NCI-H1930 (cell line): ENCODE measurements at places on chromosomes 5 and 9.
A peak's percentile ranks its signal among the peaks of the same experiment; 100 is the strongest.

DNA sequence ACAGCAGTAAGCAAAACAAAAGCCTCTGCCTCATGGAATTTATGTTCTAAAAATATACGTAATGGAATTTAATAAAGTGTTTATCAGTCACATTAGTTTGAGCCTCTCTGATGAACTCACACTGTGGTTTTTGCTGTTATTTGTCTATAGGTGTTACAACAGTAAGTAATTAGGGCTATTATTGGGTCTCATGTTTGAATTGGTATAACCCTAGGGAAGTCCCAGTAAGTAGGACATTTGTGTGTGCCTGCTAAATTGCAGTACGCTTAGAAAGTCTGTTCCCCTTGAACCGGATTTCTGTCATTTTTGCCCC, 197.6 kb downstream of the NR3C1 start:
- DNase-seq: no peak

DNA sequence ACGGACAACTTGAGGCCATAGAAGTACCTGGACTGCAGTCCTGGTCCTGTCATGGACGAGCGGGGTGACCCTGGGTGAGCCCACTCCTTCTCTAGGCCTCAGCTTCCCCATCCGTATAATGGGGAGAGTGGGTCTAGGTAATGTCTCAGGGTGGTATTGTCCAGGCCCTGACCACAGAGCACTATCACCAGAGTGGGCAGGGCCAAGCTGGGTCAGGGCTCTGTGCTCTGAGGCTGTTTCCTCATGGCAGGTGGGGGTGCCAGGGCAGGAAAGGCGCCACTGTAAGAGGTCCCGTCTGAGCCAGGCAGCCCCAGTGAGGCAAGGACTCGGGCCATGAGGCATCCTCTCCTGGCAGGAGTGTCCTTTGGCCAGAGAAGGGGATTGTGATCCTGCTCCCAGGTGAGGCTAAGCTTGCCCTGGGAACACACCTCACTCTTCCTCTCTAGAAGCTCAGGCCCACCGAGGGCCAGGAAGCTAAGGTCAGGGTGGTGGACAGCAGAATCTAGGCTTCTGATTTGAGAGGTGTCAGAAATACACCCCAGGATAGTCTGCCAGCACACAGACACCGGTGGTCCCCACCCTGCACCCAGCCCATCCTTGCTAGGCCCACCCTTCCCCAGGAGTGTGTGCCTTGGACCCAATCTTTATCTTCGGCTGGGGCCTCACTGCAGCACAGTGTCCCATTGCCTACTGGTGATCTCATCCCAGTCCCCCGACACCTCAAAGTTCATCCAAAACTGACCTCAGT, 1.5 kb upstream of the MYOZ3 start:
- DNase-seq: no peak

GRCh38 chr5:67488885-67489284, 292.3 kb upstream of the CD180 start:
- no peak for DNase-seq

DNA sequence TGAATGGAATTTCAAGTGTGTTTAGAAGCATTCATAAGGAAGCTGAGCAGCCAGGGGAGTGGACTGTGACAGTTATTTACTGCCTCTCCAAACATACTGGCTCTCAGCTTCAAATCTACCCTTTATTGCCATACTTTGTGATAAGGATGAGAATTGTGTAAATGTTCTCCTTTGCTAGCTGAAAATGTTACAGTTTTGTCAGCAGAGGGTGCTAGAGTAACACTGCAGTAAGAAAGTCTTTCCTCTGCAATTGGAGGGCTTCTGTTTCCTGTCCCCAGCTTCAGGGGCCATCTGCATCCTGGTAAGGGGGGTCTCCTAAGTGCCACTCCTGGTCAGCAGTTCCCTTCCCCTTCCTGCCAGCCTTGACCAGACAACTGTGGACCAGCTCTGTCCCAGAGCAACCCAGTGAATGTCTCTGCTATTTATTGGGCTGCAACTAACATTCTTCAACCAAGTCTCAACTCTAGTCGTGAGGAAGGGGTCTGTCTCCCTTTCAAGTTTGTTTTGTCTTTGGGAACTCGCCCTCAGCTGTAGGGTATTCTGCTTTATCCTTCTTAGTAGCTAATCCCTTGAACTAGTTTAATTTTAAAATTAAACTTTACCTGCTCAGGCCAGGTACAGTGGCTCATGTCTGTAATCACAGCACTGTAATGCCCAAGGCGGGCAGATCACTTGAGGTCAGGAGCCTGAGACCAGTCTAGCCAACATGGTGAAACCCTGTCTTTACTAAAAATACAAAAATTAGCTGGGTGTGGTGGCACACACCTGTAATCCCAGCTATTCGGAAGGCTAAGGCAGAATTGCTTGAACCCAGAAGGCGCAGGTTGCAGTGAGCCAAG, 45.3 kb downstream of the RAPGEF6 start:
- no peak for DNase-seq

DNA sequence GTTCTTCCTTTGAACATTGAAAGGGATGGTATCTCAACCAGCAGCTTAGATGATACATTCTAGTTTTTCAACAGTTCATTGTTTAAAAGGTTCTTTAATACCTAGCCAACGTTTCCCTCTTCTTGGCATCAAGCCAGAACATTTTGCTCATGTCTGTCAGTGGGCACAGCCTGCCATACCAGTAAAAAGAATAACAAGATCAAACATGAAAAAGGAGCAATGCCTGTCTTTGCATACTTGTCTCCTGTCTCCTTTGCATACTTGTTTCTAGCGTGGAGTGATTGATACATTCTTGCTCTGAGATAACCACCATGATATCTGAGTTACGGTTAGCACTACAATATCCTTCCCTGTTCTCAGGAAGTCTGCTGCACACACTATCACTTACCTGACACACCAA, 248.6 kb upstream of the DAPK1 start:
- no peak for DNase-seq

DNA sequence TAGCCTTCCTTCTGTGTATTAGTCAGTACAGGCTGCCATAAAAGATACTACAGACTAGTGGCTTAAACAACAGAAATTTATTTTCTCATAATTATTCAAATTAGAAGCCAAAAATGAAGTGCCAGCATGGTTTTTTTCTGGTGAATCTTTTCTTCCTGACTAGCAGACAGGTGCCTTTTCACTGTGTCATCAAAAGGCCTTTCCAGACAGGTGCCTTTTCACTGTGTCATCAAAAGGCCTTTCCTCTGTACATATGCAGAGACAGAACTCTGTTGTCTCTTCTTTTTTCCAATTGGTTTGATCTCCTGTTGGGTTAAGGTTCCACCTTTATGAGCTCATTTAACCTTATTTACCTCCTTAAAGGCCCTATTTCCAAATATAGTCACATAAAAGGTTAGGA, 599.9 kb downstream of the ISL1 start:
- DNase-seq: no peak

- DNase-seq: no peak
Measured at GRCh38 chr9:91953718-91954117, 3.7 kb upstream of the ROR2 start.

GRCh38 chr5:173474881-173475287, 141.6 kb downstream of the BOD1 start:
- no peak for DNase-seq

DNA sequence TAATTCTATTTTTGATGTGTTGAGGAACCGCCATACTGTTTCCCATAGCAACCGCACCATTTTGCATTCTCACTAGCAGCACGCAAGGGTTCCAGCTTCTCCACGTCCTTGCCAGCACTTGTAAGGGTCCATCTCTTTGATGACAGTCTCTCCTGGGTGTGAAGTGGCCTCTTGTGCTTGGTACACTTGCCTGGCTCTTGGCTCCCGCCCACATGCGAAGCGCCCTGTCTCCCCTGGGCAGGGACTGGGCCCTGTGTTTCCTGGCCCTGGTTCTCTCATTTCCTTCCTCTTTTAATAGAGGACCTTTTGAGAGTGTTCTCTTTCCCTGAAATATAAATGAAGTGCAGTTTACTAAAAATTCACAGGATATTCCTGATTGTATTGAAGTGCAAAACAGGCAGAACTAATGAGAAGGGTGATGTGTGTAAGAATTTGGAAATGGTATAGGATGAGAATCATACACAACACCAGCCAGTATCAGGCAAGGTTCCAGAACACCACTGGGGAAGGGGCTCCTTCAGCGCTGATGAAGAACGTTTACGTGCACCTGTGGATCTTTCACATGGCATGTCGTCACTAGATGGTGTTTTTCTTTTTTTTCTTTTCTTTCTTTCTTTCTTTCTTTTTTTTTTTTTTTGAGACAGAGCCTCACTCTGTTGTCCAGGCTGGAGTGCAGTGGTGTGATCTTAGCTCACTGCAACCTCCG, 73.0 kb downstream of the EHMT1 start:
- no peak for DNase-seq

DNA sequence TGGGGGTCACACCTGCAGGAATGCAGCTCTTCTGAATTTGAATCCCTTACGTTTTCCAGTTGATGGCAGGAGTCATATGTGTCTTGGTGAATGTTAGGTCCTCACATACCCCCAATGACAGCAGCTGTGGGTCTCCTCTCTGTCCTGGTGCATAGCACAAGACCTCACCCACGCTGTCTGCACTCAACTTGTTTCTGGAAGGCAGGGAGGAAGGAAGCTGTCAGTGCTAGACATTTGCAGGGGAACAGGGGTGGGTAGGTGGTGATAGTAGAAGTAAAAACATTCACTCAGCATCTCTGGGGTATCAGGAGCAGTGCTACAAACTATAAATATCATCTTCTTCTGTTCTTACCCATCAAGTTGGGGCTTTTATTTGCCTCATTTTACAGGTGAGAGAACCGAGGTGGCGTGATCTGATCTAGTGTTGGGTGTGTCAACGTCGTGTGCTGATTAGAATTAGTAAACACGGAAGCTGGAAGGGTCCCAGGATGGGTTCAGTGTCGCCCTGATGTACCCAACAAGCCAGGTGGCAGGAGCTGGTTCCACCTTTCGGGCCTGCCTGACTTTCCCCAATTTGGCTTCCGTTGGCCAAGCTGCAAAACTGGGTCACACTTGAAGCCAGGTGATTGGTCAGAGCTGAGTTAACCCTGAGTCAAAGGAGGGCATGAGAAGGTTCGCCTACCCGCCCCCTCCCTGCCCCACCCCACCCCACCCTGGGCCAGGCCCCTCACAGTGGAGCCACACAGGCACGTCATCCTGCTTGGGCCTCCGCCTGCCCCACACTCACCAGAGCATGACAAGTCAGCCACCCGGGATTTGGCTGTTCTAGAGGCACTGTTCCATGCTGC, 15.8 kb downstream of the ERGIC1 start:
- DNase-seq: no peak

DNA sequence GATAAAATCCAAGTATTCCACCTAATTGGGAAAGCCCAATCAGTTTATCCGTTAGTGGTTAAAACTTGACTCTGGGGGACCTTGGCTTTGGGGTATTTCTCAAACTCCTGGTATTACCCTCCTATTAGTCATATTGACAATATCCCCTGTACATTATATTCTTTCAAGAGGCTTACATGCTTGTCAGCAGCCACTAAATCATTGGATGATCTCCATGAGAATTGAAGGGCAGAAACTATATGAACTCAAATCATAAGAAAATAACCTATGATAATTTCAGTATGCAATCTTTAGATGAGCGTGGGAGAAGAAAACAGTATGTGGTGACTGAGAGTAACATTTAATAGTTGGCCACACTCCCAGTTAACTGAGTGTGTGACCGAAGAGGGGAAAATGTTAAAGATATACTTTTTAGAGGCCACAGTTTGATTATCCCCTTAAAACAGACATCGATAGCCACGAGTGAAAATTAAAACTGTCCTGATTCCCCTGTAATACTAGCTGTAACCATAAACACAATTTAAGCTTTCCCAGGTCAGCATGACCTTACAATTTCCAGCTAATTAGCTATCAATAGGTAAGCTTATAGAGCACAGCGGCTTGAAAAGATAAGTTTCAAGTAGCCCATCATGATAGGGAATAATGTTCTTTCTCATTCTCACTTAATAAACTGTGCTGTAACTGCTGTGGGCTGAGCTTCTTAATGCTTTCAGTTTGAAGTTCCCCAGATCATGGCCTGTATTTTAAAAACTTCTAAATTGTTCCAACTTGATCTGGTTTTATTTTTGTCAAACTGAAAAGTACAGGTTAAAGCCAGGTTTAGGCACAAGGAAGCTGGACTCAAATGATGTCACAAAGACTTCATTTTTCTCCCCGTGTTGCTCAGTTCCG, 58.6 kb downstream of the PUM3 start:
- no peak for DNase-seq

DNA sequence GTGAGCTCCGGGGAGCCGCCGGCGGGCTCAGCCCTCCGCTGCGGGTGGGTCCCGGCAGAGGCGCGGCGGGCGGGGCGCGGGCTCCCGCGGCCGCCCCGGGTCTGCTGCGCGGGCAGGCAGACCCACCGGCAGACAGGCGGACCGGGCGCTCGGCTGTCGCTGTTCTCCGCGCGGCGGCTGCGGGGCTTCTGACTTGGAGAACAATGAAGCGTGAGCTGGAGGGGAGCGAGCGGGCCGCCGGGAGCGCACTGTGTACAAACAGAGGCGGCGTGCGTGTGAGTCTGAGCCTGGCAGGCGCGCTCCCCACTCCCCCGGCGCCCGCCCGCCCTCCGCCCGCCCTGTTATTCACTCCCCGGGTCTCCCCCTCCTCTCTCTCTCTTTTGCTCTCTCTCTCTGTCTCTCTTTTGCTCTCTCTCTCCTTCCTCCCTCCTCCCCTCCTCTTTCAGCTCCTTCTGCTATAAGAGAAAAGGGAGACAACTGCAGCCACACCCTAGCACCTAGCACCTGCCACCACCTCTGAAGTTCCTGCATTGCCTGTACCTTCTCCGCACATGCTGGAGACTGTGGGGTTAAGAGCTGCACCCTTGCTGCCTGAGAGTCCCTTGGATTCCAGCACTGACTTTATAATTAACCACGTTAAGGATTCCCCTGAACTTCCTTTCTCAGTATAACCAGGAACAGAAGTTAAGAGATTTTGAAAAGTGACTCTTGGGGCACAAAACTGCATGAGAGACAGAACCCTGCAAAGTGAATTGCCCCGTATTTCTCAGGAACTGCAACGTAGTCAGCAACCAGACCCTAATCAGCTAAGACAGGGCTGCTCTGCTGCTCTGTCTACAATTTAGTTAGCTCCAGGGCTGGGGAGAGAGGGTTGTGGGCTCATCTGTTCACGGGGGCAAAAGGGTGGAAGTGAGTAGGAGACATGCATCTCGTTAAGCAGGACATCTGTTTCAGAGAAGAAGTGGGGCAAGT, at the start of gene EDIL3:
Gene EDIL3, minus strand, starts transcription at position 277 of the 972 bp plus-strand sequence. CDS start 506 bp downstream, outside the sequence.
- DNase-seq: peak; percentile 18

DNA sequence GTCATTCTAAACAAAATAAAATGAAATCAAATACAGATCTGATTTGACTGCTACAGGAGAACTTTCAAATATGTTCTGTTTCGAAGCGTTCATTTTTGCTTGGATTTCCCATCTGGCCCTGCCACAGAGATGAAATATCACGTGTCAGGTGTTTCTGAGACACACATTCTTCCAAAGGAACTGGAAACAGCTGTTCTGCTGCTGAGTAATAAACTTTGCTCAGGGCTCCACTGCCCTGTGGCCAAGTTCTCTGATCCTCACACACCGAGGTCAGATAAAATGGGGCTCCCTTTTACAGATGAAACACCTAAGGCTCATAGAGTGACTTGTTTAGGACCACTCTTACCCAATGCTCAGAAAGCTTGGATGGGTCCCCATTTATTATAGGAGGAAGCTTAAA, 42.5 kb downstream of the FRMPD1 start:
- DNase-seq: no peak

DNA sequence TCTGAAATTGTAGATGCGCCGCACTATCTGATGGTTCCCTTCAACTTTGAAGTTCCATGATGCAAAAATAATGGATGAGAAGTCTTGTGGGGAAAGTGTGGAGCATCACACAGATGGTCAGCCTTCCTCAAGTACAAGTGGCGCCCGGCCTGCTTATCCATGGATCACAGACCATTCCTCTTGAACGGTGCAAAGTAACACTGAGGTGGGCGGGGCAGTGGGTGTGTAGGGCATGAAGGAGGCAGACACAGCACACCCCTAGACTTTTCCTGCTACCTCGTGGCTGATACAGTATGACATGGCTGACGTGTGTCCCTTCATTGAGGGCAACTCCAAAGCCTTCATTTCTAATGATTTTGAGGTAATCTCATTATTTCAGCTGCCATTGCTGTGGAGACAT, 2.5 kb upstream of the GNG10 start:
- no peak for DNase-seq
